ENCODE measurements at places on chromosomes 1 and 21.
A peak's percentile ranks its signal among the peaks of the same experiment; 100 is the strongest.

DNA sequence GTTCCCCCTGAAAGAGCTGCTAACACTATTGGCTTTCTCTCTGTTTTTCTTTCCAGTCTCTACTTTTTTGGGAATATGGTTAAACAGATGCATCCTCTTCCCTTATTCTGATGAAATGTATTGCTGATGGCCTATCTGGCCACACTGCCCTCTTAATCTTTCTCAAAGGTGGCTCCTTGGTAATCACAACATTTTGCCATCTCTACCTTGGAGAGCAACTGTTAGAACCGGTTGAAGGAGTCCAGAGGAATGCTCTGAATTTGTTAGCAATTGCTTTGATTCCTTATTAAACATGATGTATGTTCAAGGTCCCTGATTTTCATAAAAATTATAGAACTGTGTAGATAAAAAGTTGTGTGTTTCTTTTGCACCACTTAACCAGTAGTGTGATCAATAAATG lies 50.1 kb upstream of the ARID1A start:
- no peak for DNase-seq

DNA sequence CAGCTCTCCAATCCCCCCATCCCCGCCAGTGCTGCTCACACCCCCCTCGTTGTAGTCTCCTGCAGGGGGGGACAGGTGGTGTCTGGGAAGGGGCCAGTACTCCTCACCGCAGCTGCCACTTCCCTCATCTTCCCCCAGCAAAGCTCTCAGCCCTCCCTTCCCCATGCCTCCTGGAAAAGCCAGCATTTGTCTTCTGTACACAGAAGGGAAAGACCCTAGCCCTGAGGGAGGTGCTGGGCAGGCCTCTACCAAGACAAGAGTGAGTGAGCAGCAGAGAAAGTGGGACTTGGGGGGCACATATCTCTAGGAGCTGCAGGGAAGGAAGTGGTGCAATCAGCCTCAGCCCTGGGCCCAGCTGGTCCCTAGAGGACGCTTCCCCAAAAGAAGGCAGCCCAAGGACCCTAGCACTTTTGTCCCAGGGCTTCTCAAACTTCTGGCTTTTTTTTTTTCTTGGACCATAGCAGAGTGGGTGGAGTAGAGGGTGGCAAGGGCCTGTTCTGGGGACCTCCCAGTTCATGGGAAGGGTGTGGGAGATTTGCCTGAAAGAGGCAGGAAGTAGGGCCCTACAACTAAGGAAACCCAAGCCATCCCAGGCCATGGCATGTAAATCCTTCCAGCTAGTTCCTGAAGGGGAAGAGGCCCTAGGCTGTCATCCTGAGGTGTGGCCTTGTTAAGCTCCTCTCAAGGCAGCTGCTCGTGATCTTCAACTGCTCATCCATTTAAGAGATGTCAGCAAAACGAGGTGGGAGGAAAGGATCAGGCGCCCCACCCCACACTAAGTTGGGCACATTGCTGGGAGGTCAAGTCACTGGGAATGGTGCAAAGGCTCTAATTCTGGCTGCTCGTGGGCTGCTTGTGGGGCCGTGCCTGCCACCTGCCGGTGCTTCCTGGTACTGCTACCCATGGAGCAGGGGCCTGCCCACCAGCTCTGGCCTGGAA lies 12.6 kb downstream of the ZC3H12A start:
- DNase-seq = peak; percentile 83

DNA sequence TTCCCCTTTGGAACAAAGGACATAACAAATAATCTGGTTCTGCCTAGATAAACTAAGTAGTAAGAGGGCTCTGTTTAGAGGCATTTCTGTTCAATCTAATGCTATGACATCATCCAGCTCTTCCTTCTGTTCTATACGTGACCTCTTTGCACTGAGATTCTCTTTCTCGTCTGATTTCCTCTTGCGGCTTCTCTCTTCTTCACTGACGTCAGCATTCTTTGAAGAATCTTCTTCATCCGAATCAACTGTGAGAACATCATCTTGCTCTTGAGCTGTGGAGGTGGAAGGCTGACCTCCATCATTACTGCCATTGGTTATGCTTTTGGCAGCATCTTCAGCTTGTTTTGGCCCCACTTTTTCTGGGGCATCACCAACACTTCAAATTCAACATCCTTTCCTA lies 130.4 kb downstream of the HS2ST1 start:
- no peak for DNase-seq

DNA sequence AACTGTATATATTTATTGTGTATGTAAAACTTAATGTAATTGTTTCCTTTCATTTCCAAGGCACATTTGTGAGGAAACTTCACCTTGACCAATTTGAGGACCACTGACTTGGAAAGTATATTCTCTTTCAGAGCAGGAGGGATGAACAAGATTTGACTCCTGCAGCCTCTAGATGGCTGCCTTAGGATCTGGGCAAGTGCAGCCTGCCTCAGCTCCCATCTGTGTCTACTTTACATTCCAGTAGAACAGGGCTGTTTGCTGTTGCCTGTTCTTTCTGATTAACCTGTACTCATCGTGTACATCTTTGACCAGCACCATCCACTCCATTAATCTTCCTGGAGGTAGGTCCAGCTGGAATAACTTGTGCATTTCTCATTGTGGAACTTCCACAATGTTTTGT lies 312.8 kb downstream of the HLX start:
- DNase-seq = no peak

DNA sequence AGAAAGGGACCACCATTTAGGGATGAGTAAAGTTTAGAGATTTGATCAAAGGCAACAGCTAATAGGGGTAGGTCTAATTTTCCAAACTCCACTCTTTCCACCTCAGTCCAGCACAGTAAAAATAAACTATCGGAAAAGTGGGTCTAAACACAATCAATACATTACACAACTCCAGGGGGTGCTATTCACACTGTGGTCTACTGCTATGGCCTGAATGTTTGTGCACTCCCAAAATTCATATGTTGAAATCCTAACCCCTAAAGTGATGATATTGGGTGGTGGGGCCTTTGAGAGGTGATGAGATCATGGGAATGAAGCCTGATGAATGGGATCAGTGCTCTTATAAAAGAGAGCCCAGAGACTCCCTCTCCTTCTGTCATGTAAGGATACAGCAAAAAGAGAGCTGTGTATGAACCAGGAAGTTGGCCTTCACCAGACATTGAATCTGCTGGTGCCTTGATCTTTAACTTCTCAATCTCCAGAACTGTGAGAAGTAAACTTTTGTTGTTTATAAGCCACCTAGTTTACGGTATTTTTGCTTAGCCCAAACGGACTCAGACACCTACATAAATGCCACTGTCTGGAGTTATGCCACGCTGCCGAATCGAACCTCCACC lies 193.9 kb downstream of the OMA1 start:
- DNase-seq = no peak

GRCh38 chr1:246035060-246035541 lies 472.0 kb downstream of the SMYD3 start:
- DNase-seq = no peak

GRCh38 chr1:64942675-64943074 lies 23.7 kb downstream of the JAK1 start:
- DNase-seq = no peak

DNA sequence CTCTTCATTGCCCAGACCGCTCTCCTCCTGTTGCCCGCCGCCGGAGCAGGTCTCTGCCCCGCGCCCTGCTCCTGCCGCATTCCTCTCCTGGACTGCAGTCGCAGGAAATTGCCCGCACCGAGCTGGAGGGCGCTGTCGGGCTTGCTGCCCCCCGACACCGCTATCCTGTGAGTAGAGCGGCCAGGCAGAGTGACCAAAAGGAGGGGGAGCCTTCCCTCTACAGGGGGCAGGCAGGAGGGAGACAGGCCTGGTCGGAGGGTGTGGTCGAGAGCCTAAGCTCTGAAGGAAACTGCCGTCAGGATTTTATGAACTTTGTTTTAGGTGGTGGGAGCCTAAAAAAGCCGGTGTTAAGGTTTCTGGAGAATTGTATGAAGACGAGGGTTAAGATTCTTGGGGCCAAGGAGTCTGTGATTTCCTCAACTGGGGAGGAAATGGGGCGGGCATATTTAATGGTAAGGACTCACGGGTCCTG lies 517 bp downstream of the LRIG2 start:
- DNase-seq = no peak

- peak; percentile 35 for DNase-seq
Observed at GRCh38 chr1:155177192-155177917, 3.7 kb downstream of the TRIM46 start.

DNA sequence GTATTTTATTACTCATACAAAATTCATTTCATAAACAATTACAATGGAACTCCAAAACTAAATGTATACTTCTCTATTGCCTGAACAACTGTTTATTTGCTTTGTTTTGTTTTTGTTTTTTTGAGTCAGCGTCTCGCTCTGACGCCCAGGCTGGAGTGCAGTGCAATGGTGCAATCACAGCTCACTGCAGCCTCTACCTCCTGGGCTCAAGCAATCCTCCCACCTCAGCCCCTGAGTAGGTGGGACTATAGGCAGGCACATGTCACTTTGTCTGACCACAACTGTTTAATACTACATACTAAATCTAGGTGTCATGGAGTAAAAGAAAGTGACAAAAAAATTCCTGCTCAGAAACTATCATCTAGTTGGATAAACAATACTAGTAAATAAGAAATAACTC lies 49.3 kb downstream of the RAB3GAP2 start:
- DNase-seq = no peak

- DNase-seq = no peak
Observed at GRCh38 chr1:199946305-199947155, 81.0 kb upstream of the NR5A2 start.

DNA sequence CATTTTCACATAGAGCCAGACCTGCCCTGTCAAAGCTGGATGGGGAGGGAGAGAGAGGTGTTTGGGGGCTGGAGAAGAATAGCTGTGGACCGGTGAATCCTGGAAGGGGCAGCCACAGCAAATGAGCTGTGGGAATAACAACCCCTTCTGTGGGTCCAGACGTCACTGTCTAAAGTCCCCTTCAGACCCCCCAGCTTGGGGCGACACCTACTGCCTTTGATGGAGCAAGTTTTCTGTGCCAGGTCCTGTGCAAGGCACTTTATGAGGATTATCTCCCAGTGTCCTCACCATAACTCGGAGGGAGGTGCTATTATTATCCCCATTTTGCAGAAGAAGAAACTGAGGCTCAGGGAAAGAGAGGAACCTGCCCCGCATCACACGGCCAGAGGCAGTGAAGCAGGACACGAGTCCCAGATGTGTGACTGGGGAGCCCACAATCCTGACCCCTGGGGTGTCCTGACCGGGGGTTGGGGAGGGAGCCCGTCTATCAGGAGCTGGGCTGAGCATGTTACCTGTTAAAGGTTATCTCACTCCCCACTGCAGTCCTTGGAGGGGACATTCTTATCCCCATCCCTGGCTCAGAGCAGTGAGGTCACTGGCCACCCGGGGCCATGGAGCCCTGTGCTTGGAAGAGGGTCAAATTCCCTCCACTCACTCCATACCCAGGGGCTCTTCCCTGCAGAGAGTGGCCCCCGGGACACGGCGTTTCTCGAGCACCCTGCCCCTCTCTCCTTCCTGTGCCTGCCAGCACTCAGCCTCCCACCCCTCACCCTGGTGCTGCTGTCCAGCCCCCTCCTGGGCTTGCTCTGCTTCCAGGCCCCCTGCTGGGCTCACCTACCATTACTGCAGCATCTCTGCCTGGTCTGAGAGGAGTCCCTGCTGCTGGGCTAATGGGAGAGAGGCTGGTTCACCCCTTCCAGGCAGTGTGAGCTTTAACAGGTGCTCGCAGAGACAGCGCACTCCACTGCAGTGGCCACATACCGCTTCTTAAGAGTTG lies 132.9 kb downstream of the PTPRU start:
- peak; percentile 40 for DNase-seq

DNA sequence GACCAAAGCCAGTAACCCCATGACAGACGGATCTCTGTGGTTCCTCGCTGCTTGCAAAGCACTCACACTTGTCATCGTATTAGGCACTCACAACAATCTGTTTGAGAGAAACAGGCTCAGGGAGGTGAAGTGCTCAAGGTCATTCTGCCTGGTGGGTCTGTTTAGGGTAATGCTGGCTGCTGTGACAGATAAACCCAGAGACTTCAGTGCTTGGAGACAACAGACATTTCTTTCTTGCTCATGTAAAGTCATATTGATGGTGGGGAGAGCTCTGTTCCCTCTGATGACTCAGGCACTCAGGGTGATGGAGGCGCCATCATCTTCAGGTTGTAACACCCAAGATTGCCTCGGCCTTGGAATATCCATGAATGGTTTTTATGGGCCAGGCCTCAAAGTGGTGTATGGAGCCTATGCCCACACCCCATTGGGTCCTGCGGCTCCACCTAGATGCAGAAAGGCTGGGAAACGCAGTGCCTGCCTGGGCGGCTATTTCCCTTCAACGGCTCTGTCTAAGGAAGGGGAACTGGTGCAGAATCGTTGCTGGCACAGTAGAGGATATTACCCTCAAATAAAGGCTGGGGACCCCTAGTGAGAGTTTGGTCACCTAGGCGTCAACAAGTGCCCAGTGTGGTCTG lies 71.6 kb upstream of the SELENON start:
- no peak for DNase-seq

- DNase-seq = no peak
Observed at GRCh38 chr1:207335695-207336363, 14.4 kb downstream of the CD55 start.

DNA sequence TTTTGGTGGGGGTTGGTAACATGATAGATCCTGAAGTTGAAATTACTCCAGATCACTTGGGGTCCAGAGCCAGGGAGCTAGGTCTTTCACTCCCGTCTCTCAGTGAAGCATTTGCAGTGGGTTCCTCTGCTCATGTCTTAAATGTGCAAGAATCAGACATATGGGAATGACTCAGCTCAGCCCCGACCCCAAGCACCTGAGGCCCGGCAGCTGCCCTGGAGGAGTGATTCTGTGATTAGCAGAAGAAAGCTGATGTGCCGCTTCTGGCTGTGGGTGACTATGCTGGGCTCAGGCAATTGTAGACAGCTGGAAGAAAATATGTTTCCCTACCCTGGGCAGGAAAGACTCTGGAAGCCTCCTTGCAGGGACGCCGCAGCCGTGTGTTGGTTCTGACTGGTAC lies 601.7 kb downstream of the NPHP4 start:
- DNase-seq = no peak

DNA sequence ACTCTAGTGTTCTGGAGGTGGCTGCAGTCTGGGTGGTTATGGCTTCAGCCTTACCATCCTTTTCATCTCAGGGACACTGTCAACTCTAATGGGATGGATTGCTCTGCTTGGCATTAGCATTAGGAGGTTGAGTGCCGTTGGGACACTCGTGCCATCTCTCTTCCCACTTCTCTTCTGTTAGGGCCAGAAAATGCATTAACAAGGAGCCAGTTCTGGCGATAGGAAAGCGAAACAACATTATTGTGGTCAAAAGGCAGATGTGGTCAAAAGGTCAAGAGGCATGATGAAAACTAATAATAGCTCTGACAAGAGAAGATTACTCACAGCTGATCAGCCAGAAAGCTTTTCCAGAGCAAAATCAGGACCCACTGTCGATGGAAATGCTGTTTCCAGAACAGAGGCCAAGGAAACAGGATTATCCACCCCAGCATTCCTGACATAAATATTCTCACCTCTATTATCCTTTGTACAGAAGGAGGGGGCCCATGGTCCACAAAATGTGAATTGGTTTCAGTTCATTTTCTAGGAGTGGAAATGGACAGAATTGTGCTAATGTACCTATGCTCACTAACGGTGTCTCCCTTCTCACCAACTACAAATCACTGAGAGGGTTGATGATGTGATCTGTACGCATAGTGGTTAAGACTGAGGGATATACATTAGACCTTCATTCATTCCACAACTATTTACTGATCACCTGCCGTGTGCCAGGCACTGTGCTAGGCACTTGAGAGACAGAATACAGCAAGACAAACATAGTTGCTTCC lies 72.0 kb downstream of the ST6GALNAC5 start:
- DNase-seq = no peak

Data from ecto neural progenitor cell (in vitro differentiated cells).